NCI-H2081 (cell line): ENCODE measurements at places on chromosomes 13 and 19.

DNA sequence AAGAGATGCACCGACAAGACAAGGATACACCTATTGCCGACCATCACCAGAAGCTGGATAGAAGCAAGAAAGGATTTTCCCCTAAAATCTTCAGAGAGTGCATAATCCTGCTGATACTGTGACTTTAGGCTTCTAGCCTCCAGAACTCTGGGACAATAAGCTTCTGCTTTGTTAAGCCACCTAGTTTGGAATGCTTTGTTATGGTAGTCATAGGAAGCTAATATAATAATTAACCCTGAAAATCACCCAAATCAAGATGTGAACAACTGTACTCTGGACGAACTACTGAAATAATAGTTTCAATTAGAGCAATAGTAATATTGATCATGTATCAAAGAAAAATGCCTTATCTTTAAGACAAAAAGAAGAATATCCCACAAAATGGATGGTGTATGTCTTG is 524.6 kb downstream of the EFNB2 start:
- no peak for DNase-seq

GRCh38 chr13:76825430-76825829 is 60.8 kb downstream of the KCTD12 start:
- no peak for DNase-seq

DNA sequence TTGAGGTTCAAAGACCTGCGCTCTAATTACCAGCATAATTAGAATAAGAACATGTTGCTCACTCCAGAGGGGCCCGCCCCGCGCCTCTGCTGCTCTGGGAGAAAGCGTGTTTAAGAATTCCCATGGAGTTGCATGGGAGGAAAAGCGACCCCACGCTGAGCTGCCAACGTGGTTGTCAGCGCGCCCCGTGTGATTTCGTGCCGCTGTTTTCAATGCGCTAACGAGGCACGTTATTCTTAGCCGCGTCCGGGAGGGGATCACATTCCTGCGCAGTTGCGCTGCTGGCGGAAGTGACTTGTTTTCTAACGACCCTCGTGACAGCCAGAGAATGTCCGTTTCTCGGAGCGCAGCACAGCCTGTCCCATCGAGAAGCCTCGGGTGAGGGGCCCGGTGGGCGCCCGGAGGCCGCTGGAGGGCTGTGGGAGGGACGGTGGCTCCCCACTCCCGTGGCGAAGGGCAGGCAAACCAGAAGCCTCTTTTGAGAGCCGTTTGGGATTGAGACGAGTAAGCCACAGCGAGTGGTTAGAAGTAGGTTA is 173.8 kb upstream of the SOX1 start:
- no peak for DNase-seq

DNA sequence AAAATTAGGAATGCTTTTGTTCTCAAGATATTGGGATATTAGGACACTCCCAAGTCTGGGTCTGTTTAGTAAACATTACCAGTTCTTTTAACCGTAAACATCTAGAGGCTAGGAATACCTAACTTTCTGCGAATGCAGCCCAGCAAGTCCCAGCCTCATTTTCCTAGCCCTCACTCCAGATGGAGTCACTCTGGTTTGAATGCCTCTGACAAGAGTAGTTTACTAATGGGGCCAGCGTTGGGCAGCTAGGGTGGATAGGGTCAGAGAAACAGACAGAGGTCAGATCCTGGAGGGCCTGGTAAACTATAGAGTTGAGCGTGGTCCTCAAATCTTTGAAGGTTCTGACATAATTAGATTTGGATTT is 53.6 kb downstream of the WDFY2 start:
- DNase-seq = no peak

DNA sequence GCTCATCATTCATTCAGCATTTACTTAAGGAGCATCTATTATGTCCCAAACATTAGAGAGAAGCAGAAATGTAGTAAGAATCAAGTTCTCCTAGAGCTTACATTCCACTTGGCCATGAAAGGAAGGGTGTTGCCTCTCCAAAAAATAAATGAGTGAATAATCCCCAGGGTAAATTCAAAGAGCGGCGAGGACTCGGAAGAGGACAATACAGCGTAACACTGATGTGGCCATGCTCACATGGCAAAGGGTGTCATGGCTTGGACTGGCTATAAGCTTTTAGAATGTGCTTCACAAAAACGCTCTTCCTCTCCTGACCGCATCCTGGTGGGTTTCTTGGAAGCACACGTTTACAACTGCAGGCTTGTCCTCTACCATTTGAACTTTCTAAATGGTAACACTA is 290.2 kb downstream of the IRS2 start:
- no peak for DNase-seq

DNA sequence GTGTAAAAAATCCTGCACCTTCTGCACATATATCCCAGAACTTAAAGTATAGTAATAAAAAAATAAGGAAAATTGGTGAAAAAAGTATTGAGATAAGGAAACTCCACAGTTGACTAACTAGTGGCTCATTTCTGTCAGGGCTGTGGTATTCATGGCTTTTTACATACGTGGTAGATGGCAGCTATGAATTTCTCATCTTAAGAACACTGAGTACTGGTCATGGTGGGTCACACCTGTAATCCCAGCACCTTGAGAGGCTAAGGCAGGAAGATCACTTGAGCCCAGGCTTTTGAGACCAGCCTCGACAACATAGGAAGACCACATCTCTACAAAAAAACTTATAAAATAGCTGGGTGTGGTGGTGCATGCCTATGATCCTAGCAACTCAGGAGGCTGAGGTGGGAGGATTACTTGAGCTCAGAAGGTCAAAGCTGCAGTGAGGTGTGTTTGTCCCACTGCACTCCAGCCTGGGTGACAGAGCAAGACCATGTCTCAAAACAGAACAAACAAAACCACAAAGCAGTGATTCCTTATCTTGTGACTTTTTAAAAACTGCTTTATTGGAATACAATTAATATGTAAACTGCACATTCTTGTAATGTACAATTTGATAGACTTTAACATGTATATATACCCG is 16.8 kb downstream of the SLAIN1 start:
- DNase-seq = no peak

DNA sequence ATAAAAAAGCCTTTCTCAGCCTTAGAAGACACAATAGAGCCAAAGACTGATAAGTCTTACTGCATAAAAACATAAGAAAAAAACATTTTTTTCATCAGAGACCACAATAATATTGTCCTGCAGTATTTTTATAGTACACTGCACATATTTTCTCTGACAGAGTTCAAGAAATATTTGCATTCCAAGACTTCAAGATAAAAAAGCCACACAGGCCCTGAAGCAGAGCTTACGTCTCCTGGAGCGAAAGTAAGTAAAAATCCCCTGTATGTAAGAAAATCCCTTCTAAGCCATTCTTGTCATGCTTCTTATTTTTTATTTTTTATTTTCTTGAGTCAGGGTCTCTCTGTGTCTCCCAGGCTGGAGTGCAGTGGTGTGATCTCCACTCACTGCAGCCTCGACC is 755.9 kb downstream of the LIG4 start:
- DNase-seq = no peak
